NCI-H774 (cell line): ENCODE measurements at places on chromosomes 3 and 15.

DNA sequence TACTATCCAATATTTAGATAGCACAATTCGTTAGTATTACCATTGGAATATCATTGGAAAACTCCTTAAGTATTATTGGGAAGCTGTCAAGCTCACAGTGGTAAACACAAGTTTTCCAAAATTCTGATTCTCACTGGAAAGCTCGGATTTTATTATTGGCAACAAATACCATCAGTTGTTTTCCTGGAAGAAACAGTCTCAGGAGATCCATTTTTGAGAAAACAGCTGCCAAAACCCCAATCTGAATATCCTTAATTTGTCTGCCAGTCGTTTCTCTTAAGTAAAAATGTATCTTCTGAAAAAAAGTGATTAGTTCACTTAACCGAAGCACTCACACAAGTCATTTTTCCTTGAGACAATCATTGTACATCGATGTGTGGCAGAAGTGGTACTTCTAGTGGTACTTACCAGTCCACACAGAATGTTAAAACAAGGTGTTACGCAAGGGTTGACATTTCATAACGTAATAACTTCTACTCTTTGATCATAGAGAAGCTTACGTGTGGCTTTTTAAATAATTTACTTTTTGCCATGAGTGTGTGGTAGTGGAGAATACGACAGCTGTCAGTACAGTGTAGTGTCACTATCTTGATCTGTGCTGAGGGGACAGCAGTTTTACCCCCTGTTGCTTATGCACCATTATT, 74.9 kb downstream of the FAM43A start:
- DNase-seq, result no peak

GRCh38 chr3:11392014-11392859, 120.0 kb downstream of the ATG7 start:
- DNase-seq, result no peak

GRCh38 chr3:145272684-145273083, 888.3 kb downstream of the PLOD2 start:
- DNase-seq, result no peak

DNA sequence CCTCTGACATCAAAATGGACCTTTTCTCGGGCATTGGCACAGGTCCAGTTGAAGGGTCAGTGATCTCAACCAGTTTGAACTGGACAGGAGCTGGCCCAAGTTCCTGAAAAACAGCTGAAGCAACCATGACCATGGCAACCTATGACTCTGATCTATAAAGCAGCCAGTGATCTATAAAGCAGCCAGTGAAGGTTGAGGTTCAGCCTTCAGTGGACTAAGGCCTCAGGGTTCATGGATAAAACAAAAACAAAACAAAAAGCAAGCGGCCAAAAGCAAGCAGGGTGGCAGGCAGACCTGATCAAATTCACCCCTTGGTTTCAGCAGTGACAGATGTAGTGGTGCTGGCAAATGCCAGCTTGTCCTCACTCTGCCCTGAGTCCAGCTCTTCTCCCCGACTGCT, 10.0 kb upstream of the CHRNB4 start:
- no peak for DNase-seq

GRCh38 chr15:81480645-81481053, 106.6 kb upstream of the TMC3 start:
- DNase-seq, result peak; percentile 50

DNA sequence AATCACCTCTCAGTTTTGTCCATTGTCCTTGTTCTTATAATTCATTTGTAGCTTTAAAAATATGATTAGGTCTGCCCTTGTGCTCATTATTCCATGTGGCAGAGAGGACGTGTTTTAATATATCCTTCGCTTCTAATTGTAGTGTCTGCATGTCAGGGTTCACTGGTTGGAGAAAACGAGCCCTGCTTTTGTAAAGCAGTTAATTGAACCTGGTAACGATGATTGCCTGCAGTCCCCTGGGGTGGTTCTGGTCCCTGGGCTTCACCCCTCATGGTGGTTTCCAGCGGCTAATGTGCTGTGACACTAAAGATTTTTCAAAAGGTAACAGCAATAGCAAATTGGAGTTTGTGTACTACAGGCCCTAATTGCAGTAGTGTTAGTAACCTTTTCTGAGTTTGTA, 299.6 kb downstream of the CACNA2D3 start:
- no peak for DNase-seq

- no peak for DNase-seq
Measured at GRCh38 chr15:86834115-86834863, 754.6 kb downstream of the AGBL1 start.

DNA sequence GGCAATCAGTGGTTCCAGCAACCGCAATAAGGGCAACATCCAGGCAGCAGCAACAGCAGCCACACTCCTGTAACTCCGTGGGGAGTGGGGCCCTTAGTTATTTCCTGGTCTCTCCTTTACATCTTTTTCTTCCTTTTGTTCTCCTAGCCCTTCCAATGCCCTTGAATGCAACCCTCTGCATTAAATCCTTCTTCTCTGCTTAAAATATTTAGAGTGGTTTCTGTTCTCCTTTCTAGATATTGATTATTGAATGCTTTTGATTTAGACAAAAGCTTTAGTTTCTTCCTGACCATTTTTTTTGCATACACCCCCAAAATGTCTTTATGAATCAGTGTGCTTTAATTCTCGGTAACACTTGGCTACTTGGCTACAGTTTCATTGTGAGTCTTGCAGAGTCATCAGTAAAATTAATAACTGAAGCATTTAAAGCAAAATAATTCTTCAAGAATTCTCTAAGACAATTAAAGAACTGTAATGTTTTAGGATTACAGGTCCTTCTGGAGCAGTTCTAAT, 586.1 kb downstream of the MECOM start:
- DNase-seq, result no peak

GRCh38 chr3:64342940-64343688, 117.8 kb upstream of the PRICKLE2 start:
- no peak for DNase-seq

DNA sequence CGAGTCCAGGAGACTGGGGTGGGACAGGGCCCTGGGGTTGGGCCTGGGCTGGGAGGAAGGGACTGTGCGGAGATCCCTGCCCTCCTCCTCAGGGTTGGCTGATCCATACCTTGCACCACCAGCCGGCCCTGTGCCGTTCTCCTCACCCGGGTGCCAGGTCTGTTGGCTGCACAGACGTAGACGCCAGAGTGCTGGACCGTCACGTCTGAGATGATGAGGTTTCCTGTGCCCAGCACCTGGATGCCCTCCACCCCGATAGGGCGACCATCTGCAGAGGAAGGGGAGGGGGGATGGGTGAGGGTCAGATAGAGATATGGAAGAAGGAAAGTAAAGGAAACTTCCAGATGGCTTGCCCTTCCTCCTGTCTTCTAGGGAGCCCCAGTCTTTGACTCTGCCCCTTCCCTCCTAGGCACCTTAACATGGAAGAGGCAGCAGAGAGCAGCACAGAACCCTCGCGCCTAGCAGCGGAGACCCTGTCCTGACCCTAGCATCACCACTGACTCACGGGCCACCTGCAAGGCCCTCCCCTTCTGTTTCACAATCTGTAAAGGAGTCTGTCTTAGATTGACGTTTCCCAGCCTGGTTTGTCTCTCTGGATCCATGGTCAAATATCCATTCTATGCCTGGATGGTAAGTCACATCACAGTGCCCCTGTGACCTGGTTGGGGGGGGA, 28.8 kb downstream of the RNU5B-1 start:
- no peak for DNase-seq

GRCh38 chr3:123783811-123784210, 100.3 kb downstream of the MYLK start:
- DNase-seq, result no peak

DNA sequence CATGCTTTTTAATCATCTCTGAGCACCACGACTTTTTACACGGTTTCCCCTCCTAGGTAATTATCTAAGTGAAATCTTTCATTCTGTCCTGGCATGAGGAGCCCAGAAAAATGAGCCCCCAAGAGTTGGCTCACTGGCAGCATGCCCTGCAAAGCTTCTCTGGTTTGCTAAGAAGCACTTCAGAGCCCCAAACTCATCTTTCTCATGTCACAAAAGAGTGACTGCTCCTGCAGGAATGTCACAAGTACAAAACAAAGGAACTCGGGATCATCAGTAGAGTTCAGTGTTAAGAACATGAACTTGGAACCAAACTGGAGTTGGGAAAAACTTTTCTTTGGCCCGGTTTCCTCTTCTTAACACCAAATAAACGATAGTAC, 123.9 kb downstream of the FOXB1 start:
- DNase-seq, result no peak

GRCh38 chr3:178969004-178969700, 102.5 kb downstream of the ZMAT3 start:
- DNase-seq, result no peak

GRCh38 chr15:58472821-58473581, 41.2 kb downstream of the LIPC start:
- DNase-seq, result no peak

- DNase-seq, result no peak
Measured at GRCh38 chr3:13088028-13089006, 15.1 kb upstream of the IQSEC1 start.

- DNase-seq, result no peak
Measured at GRCh38 chr3:124627501-124627908, 102.7 kb upstream of the UMPS start.

DNA sequence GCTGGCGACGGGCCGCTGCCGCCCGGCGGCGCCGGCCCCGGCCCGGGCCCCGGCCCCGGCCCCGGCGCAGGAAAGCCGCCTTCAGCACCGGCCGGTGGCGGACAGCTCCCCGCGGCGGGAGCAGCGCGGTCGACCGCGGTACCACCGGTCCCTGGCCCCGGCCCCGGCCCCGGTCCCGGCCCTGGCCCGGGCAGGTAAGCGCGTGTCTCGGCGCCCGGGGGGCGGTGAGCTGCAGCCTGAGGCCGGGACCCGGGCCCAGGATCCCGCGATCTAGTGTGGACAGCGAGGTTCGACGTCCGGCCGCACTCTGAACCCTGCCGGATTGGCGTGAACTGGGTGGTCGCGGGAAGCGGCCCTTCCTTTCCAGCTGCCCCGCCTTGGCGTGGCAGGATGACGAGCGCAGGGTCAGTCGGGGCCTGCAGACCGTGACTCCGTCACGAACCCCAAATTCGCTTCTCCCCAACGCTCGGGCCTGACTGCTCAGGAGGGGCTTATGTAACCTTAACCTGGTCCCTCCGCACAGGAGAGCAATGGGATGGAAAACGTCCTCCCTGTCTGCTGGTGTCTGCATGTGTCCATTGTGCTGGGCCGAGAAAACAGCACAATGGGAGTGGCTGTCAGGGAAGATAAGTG, 472 bp downstream of the BSN start:
- DNase-seq, result no peak

DNA sequence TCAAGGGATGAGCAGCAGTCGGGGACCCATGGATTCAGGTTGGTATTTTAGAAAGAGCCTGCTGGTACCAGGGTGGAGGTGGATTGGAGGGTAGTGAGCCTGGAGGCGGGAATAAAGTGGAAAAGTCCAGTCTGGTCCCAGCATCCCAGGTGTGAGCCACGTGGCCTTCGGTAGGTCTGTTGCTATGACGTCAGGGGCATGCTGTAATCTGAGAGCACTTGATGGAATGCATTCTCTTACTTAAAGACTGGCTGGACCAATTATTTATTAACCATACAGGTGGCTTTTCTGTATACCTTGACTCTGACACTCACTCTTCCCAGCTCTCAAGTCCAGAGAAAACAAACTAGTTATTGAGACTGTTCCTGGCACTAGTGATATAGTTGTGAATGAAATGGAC, 389.9 kb upstream of the RGMA start:
- no peak for DNase-seq

DNA sequence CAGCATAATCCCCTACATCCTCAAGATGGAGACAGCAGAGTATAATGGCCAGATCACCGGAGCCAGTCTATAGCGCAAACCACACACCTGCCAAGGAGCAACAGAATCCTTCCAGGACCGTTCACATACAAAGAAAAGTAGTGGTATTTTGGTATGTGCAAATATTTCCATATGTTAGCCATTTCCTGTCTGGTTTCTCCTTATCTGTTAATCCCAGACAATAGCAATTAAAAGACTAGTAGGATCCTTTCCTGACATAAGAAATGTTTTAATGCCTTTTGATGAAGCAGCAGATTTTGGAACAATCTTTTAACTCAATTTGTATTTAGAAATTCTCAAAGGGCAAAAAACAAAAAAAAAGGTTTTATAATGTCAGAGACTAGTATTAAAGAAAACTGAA, 22.2 kb downstream of the MRPS25 start:
- DNase-seq, result no peak

- DNase-seq, result no peak
Measured at GRCh38 chr3:14507757-14508504, 32.2 kb downstream of the GRIP2 start.

- no peak for DNase-seq
Measured at GRCh38 chr15:41484937-41485625, 8.6 kb upstream of the ITPKA start.

DNA sequence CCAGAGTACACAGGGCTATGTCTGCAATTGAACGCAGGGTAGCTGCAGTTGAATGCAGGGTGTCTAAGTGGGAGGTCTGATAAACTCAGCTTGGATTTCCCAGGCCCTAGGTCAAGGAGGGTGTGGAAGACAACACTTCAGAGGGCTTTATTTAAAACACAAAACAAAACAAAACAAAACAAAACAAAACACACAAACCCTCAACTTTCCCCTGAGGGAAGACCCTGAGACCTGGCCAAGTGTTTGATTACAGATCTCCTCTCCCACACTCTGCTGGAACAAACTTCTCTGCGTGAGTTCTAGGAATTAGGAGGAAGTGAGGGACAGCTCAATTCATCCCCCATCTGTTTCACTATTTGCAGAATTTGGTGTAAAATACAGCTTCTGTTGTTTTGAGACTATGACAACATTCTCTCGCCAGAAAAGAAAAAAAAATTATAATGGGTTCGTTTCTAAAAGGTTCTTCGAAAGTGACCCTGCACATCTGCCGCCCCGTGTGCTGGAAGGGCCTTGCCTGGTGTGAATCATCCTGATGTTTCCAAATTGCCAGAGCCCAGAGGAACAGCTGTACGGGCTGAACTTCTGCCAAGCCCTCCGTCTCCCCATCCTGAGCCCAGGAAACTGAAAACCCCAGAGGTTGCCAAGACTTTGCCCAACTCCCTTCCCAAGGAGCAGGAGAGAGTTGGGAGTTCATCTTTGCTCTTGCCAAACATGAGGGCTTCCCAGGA, 73.3 kb upstream of the RAD18 start:
- DNase-seq, result no peak

GRCh38 chr3:77685713-77686112, 645.8 kb downstream of the ROBO2 start:
- no peak for DNase-seq

DNA sequence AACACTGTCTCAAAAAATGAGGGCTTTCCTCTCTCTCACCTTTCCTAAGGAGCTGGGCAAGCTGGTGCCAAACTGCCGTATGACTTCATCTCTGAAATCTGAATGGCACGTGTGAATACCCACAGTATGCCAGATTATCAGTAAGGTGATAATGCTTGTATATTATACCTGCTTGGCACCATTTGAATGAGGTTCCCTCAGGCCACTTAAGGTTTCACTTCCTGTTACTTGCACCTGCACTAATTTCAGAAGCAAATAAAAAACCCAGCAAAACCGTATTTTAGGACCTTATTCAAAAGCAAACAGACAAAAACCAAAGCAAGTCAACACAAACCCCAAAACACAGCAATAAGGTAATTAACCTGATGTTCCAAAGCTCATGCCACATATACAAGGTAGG, 19.7 kb downstream of the FOXP1 start:
- no peak for DNase-seq

- no peak for DNase-seq
Measured at GRCh38 chr15:90020021-90020735, 19.1 kb downstream of the ZNF710 start.

GRCh38 chr15:52551762-52552161, 17.1 kb downstream of the ARPP19 start:
- no peak for DNase-seq

GRCh38 chr15:100107606-100108225, 234.1 kb downstream of the ADAMTS17 start:
- DNase-seq, result no peak
